ENCODE measurements at places on chromosomes 1 and 21.

DNA sequence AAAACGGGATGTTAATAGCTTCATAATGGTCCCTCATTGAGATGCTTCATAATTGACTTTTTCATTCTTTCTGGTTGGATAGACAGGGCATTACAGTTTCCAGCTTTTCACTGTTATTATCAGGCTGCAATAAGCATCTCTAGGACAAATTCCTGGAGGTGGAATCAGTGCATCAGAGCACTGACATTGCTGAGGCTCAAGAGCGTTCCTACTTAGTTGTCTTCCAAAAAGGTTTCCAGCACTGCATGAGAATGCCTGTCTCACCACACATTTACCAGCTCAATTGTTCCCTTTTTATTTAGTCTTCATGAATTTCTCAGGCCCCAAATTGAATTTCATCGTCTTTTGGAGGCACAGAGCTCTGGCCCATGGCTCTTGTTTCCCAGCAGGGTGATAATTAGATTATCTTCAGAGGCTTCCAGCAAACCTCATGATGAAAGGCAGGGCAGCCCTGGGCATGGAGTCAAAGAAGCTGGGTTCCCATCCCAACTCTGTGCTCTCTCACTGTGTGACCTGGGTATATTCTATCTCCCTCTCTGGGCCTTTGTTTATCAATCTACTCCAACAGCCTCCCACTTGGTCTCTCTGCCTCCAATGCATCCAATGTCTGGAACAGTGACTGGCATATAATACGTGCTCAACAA is 451.4 kb downstream of the PTPRU start:
- DNase-seq, result no peak

DNA sequence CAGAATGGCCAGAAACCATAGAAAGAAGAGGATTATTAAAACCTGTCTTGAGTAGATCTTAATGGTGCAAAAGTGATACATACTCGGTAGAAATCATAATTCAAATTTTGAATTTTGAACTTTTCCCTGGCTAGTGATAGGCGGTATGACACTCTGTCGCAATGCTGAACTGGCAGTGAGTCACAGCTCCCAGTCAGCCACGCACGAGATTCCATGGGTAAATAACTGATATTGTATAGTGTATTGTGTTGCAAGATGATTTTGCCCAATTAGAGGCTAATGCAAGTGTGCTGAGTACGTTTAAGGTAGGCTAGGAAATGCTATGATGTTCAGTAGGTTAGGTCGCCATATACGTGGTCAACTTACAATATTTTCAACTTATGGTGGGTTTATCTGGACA is 207.0 kb downstream of the SIPA1L2 start:
- DNase-seq, result no peak

GRCh38 chr1:178684542-178685000 is 40.5 kb upstream of the RALGPS2 start:
- DNase-seq, result no peak

GRCh38 chr21:41241341-41241740 is 73.4 kb downstream of the BACE2 start:
- no peak for DNase-seq

Measured in NCI-H1436 treated with DMSO at 0.1 percent for 48 hours (cell line).